ENCODE measurements at places on chromosomes 6 and 20. TPM values are rescaled to one million over a fixed set of nuclear protein-coding genes. Genes with fewer than 3 reads are reported as not detected.

GRCh38 chr6:156884306-156884705 lies 107.1 kb downstream of the ARID1B start:
- DNase-seq: no peak

The EIF6 gene
- polyA plus RNA-seq: 75.6 TPM

DNA sequence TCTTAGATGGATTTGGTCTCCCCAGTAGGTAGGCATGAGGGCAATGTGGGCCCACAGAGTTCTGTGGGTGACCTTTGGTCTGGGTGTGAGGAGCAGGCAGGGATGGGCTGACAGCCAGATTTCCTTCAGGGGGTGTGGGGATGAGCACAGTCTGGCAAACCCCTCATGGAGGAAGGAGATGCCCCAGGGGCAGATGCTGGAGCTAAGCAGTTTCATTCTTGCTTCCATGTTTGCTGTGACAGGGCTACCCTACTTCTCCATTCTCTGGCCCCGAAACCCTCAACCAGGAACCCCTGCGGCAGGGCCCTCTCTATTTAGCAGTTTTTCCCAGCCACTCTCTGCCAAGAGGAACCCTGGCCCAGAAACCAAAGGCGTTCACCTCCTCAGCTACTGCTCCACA lies 40.4 kb downstream of the GCLC start:
- no peak for DNase-seq

The ENPP1 gene
- polyA plus RNA-seq: 11.0 TPM

The MMS22L gene
- polyA plus RNA-seq: 6.0 TPM

The ESR1 gene
- 2.5 TPM for polyA plus RNA-seq

DNA sequence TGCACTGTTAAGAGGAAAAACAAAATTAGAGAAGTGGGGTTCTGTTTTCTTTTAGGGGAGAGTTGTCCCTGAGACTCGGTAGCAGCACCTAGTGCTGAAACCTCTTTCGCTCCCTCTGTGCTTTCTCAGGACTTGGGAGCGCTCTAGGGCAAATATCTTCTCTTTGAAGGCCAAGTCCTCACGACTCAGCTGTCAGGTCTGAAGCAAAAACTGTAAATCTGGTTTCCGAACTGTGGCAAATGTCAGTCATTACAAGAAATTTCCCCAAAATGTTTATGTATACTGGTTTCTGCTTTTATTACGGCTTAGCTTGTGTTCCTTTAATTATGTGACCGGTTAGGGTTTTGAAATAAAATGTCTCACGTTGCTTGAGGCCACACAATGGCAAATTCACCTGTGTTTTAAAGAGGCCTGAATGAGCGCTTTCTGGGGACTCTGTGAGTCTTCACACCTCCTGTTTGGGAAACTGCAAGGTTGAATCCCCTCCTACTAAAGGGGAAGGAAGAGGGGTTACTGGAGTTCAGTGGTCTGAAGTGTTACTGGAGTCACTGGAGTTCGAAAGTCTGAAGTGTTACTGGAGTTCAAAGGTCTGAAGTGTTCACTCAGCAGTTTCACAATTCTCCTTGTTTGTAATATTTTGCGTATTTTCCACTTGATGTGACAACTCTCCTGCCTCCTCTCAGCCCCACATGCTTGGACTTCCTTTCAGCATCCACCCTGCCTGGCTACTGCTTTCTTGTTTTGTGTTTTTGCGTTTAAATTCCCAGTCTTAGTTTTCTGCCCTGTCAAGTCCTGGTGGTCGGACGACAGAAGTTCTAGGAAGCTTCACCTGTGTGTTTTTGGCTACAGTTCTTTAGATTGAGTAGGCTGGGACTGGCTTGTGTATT lies 1.6 kb downstream of the SMPDL3A start:
- peak; percentile 29 for DNase-seq

DNA sequence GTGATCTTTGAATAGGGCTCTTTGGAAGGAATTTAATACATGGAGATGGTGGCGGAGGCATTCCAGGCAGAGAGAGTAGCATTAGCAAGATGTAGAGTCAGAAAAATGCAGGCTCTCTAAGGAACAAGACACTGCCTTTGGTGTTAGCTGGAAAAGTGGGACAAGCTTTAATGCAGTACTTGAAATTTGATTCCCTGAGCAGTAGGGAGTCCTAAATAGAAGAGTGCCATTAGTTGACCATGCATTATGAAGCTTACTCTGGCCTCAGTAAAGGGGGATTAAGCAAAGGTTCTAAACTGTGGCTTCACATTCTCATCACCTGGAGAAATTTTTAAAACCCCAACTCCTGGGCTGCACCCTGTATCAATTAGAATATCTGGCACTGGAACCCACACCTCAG lies 494.8 kb upstream of the SOX4 start:
- no peak for DNase-seq

The ZNF311 gene
- 2.4 TPM for polyA plus RNA-seq

The RIPK1 gene
- polyA plus RNA-seq: 10.8 TPM

The FGD2 gene
- polyA plus RNA-seq: 5.7 TPM

The CTAGE9 gene
- not detected for polyA plus RNA-seq

The RIPOR2 gene
- polyA plus RNA-seq: 29.4 TPM

DNA sequence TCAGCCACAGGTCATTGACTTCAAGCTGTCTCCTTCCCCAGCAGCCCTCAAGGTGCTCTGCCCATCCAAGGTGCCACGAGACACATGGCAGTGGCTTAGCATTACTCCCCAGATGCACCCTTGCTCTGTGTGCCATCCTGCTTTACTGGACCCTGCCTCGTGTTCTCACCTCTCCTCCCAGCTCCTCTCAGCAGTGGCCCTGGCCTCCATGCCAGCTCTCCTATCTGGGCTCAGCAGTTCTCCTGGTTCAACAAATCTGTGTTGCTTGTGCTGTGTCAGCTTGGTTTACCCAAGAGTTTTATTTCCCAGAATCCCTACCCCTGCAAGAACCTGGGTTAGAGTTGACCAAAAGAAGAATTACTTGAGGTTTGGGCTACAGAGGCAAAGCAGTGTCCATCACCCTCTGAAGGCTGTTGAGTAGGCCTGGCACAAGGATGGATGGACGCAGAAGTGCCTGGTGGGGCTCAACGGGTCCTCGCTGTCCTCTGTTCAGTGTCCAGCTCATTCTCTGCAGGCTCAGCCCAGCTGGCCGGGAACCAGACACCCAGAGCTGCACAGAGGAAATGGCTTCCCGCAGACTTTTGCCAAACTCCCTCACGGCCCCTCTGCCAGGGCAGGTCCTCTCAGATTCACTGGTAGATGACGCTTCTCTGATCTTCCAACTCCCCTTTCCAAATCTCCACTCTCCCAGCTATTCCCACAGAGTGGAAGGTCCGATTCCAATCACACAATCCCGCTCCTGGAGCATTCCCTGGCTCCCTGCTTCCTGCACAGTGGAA lies 82.6 kb downstream of the FOXA2 start:
- DNase-seq: no peak

The IL20RA gene
- polyA plus RNA-seq: 40.5 TPM

The ARFGEF3 gene
- polyA plus RNA-seq: 1.1 TPM

DNA sequence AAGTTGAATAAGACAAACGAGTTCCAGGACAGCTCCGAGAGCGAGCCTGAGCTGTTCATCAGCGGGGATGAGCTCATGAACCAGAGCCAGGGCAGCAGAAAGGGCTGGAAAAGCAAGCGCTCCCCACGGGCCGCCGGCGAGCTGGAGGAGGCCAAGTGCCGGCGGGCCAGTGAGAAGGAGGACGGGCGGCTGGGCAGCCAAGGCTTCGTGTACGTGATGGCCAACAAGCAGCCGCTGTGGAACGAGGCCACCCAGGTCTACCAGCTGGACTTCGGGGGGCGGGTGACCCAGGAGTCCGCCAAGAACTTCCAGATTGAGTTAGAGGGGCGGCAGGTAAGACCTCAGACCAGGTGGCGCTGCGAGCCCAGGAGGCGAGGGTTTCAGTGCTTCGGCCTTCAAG lies 56.0 kb upstream of the TMEM181 start:
- DNase-seq: no peak

The TRIM31 gene
- polyA plus RNA-seq: not detected

- no peak for DNase-seq
Measured at GRCh38 chr20:20649945-20650344, 62.5 kb downstream of the RALGAPA2 start.

DNA sequence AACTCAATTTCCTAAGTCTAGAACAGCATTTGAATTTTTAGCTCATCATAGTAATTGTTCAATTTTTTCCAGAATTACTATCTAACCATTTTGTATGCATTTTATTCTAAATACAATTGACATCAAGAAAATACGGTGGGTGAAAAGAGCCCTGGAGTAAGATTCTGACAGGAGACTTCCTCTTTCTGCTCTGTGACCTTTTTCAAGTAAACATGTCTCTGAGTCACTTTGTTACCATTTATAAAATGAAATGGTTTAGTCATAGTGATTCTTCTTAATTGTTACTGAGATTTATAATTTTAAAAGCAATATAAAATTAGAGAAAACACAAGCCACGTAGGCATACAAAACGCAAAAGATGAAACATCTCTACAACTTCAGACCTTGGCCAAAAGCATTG lies 80.2 kb downstream of the PLCB1 start:
- no peak for DNase-seq

DNA sequence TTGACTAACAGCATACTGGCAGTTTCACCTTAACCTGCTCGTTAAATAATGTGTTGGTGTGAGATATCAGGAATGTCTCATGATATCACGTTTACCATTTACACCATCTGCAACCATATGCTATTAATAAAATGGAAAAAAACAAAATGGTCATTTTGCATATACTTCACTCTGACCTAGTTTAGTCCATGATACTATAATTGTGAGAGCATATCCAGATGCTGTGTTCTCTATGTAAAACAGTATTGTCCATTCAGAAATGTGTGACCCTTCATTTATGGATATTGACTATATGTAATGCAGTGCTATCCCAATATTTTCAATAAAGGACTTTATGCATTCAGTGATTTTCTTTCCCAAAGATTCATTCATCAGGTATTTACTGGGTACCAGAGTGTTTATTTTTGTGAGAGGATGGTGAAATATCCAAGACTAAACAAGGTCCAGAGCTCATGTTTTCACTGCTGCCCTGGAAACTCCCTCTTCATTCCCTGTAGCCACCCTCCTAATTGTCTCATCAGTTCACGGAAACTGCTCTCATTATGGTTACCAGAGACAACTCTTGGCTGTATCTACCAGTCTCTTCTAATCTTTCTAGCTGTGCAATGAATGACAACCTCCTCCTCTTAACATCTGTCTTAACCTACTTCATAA lies 25.7 kb upstream of the HINT3 start:
- no peak for DNase-seq

GRCh38 chr6:122620902-122621301 lies 10.7 kb downstream of the PKIB start:
- no peak for DNase-seq

DNA sequence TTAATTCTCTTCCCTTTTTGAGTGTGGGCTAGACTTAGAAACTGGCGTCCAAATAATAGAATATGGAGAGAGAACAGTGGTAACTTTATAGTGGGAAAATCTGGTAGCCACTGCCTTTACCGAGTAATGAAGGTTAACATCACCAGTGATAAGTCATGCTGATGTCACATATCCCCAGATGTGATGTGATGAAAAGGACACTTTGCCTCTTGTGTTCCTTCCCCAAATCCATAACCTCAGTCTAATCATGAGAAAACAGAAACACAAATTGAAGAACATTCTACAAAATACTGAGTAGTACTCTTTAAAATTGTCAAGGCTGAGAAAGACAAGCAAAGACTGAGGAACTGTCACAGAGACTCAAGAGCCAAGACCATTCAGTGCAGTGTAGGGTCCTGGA lies 17.8 kb downstream of the ANKS1A start:
- no peak for DNase-seq

The DEFB112 gene
- not detected for polyA plus RNA-seq

DNA sequence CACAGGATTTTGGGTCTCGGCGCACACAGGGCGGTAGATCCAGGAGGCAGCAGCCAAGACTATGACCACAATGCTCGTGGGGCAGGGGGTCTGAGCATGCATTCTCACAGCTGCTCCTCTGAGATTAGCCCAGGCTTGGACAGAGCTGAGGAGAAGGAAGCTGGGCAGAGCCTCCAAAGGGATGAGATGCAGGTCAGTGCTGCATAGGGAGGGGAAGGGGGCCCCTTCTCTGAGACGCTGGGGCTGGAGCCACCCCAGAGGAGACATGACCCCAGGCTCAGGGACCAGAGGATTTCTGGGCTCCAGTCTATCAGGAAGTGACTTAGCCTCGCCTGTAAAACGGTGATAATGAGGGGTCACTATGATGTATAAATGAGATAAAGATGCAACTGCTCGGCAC lies 93.9 kb downstream of the BFSP1 start:
- DNase-seq: no peak

The EHMT2 gene
- 33.6 TPM for polyA plus RNA-seq

The SNAP25 gene
- 1.1 TPM for polyA plus RNA-seq

The PROCR gene
- polyA plus RNA-seq: 43.5 TPM

The ADTRP gene
- polyA plus RNA-seq: 0.49 TPM

GRCh38 chr20:29085625-29086024 lies 2171.8 kb upstream of the DEFB115 start:
- no peak for DNase-seq

DNA sequence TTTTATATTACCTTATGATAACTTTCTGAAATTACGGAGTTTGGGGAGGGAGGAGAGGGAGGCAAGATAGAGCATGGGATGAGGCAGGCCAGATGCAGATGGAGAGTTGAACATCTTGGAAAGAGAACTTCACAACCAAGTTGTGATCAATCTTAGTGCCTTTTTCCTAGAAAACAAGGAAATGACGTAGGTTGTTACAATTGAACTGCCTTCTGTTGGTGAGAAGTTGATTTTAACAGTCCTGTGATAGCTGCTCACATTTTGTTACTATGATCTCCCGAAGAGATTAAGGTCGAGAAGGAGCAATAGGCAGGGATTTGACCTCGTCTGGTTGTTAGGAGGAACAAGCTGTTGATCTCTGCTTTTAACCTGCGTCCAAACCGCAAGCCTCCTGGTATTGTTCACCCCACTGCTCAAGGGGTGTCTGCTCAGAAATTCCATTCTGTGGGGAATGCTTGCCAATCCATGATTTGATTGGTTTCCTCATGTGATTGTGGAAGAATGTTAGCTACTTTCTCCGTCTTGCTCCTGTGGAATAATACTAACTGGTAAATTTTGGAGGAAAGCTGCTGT lies 35.1 kb downstream of the TIAM2 start:
- no peak for DNase-seq

DNA sequence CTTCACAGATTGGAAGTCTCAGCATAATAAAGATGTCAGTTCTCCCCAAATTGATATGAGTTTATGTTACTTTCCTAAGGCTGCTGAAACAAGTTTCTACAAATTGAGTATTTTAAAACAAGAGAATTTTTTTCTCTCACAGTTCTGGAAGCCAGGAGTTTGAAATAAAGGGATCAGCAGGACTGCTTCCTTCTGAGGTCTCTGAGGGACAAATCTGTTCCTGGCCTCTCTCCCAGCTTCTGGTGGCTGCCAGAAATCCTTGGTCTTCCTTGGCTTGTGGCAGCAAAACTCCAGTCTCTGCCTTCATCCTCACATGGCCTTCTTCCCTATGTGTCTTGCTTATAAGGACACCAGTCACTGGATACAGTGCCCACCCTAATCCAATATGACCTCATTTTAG lies 136.1 kb downstream of the TFAP2A start:
- DNase-seq: peak; percentile 23

The C4A gene
- 55.9 TPM for polyA plus RNA-seq

DNA sequence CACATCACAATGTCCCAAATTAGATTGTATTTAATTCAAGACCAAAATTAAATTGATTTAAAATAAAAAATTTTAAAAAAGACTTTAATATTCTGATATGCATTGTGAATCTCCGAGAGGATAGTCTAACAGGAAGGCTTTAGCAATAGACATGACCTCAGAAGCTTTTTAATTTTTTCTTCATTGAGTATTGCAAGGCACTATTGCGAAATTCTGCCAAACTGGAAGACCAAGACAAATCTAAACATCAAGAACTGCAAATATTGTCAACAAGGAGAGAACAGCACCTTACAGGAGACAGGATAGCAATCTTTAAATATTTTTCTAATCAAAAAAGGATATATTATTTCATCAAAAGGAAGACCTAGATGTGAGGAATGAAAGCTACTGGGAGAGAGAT lies 56.9 kb downstream of the BMP5 start:
- DNase-seq: no peak
